Renal cortical epithelial cell (primary cell): ENCODE measurements at places on chromosomes 4 and X. TPM values are rescaled to one million over a fixed set of nuclear protein-coding genes. Genes with fewer than 3 reads are reported as not detected.

DNA sequence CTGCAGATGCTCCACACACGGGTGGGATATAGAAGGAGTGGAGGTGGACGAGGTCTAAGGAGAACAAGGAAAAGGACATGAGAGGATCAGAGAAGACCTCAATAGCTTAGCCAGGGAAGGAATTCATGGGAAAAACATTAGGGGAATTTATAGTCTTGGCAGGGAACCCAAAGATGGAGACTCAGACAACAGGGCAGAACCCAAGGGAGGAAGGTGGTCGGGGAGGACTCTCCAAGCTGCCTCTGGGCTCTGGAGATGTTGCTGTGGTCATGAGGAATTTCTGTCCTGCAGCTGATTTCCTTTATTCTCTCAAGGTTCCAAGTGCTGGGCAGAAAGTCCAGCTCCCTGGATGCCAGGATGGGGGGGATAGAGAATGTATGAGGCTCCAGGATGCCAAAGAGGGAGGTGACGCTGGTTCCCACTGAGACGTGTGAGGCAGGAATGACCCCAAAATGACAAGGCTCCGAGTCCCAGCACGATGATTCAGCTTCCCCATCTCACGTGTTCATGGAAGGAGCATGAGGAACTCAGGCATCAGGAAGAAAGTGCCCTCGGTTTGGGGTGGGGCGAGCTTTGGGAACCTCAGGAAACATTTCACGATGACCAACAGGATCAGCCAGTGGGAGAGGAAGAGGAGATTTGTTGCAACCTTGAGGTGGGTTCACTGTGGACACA is 57.0 kb upstream of the PPP2R3B start:
- DNase-seq, result no peak

The TBC1D8B gene
- total RNA-seq, result 8.3 and 17.1 TPM in 2 replicates

GRCh38 chr4:48342606-48342880 is 1.2 kb downstream of the SLAIN2 start:
- no peak for DNase-seq

The MAOA gene
- total RNA-seq, result 9.9 and 137 TPM in 2 replicates

DNA sequence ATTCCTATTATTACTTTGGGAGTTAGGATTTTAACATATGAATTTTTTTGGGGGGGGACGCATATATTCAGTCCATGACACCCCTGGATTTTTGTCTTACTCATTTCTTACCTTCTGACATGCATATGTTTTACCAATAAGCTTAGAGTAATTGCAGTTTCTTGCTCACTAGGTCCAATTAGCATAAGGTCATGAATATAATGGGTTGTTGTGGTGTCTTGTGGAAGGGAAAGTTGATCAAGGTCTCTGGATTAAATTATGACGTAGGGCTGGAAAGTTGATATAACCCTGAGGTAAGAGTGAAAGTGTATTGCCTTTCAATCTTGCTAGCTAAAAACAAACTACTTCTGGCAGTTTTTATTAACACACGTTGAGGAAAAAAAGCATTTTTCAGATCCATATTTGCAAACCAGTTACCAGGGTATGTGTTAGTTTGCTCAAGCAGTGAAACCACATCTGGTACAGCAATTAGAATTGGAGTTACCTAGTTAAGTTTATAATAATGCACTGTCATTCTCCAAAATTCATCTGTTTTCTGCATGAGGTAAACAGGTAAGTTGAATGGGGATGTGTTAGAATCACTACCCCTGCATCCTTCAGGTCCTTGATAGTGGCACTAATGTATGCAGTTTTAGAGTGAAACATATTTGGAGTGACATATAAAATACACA is 32.0 kb downstream of the STIM2 start:
- DNase-seq, result no peak

DNA sequence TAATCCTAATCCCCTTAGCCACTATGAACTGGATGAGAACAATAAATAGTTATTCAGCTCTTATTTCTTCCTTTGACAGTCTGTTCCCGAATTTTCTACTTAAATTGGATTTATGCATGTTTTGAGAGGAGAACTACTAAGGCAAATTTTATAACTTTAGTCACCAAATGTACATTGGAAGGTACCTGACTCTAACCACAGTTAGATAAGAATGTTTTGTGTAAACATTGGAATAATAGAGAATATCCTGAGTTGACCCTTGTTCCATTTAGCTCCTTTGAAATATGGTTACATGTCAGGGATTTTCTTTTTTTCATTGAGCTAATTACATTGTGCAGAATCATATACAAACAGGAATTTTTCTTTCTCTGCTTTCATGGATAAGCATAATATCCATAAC is 202.6 kb downstream of the TLL1 start:
- no peak for DNase-seq

The RGN gene
- total RNA-seq, result 1.6 and 1.7 TPM in 2 replicates

DNA sequence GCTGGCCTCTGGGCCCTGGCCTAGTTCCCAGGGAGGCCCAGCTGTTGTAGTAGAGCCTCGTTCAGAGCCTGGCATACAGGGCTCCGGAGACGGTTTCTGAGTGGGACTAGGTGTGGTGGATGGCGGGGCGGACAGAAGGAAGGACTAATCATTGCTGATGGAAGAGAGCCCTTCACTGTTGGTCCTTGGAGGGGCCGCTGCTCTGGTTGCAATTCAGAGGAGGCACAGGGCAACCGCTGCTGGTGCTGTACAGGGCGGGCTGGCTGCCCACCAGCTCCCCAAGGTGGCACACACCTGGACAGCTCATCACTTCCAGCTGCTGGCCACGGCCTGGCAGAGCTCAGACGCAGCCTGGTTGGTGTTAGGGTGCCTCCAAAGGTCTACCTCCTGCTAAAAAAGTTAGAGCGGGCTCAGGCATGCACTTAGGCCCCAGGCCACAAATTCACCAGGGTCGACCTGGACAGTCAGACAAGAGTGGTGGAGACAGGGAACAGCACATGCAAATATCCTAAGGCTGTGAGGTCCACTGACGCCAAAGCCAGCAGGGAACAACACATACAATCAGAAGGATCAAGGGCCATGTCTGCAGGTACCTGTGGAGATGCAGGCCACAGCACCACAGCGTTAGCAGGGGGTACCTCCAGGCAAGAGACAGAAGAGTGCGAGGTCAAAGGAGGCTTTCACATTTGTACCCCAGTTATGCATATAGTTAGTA is 7.5 kb upstream of the RNF4 start:
- no peak for DNase-seq

DNA sequence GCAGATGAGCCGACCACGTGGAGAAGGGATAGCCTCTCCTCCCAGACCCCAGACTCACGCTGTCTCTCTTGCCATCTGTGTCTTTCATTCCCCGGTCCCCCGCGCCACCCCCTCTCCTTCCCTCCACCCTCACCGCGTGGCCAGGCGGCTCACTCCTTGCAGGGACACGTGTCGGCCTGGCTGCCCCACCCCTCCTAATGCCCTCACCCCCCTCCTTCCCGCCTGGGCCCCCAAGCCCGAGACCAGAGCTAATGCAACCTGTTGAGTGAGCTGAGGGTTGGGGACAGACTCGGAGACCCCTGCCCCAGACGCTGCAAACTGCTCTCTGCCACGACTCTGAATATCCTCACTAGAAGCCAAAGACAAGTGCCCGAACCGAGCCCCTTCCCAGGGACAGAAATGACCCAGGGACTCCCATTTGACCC is 1.8 kb downstream of the SLC38A5 start:
- DNase-seq, result no peak

GRCh38 chr4:163473576-163473975 is at the start of gene TKTL2:
TKTL2 (minus strand) TSS chr4:163473754; CDS start chr4:163473734, 20 bp downstream.
- no peak for DNase-seq

GRCh38 chr4:112881842-112882241 is 167.6 kb upstream of the ANK2 start:
- no peak for DNase-seq

The SMPX gene
- total RNA-seq, result not detected in 2 replicates

GRCh38 chr4:36348403-36348938 is 67.1 kb downstream of the DTHD1 start:
- DNase-seq, result peak; percentile 45

The TNIP3 gene
- total RNA-seq, result 0.30 and 0.35 TPM in 2 replicates

- peak; percentile 4 for DNase-seq
These were observed 78.1 kb upstream of the PAGE3 start for GRCh38 chrX:55342533-55343501.

GRCh38 chrX:148885203-148885602 is 384.8 kb downstream of the AFF2 start:
- DNase-seq, result no peak

The NALF2 gene
- 0.69 and 0.89 TPM in 2 replicates for total RNA-seq

DNA sequence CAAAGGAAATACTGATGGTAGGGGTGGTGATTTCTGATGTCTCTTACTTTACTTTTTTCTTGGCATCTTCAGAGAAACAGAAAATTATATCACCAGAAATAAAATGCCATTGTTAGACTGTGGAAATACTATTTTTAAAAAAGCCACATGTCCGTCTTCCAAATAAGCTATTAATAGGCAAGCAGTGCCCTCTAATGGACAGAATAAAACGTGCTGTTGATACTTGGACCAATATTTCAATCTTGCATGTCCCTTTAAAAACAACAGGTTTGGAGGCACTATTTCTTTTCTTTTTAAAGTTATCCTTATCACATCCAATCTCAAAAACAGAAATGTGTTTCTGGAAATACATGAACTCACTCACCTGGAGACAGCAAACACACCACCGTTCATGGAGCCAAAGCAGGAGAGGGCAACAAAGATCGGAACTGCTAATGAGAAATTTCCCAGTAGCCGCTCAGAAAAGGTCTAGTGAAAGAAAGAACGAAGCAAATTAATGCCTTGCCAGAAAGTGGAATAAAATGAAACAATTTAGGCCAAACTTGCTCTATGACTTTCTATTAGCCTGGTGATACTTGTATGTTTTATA is 59.2 kb downstream of the SLC7A11 start:
- peak; percentile 78 for DNase-seq

DNA sequence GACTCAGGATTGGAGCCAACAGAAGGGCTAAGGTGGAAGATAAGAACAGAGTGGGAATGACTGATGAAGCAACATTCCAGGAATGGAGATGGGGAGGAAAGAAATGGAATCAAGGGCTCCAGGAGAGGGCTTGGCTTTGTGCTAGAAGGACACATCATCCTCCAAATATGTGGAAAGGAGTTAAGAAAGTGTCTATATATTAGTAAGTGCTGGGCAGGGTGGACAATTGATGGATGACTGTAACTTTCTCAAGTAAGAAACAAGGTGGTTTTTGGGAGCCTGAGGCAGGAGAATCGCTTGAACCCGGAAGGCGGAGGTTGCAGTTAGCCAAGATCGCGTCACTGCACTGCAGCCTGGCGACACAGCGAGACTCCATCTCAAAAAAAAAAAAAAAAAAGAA is 71.6 kb upstream of the NFKB1 start:
- DNase-seq, result peak; percentile 89

DNA sequence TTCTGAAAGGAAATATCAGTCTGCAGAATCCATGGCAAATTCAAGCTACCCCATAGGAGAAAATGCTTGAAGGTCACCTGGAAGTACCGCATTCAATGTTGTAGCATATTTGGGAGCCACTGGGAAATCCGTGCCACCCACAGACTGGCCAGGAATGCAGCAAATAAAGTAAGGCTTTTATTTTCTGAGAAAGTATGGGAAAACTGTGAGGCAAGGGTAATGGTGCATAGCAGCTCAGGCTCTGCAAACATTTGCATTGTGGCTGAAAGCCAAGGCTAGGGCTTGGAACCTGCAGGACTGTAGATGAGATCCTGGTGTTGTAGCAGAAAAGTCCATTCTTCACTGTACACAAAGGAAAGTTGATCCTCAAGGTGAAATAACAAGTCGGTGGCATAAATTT is 450.9 kb upstream of the NR3C2 start:
- DNase-seq, result peak; percentile 94

- no peak for DNase-seq
These were observed 1.0 kb downstream of the CHRDL1 start for GRCh38 chrX:110794601-110795000.

- peak; percentile 82 for DNase-seq
These were observed 556.3 kb downstream of the PPARGC1A start for GRCh38 chr4:23333556-23333945.

GRCh38 chr4:147847751-147848590 is 116.1 kb downstream of the ARHGAP10 start:
- DNase-seq, result no peak

GRCh38 chr4:184873054-184873453 is 47.3 kb upstream of the ACSL1 start:
- no peak for DNase-seq

DNA sequence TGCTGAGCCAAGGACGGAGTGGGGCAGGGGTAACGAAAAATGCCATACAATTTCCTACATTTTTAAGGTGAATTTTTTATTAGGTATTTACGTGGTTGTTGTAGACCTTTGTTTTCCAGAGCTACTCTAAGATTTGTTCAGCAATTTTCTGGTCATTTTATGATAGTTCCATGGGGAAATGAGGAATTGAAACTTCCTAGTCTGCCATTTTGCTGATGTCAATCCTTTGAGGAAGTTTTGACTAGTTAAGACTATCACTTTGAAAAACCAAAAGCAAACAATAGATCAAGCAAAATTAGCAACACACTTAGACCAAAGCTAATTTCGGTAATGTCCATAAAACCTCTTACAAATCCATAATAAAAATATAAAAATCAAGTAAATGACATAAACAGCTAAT is 7.0 kb upstream of the TLR3 start:
- no peak for DNase-seq

DNA sequence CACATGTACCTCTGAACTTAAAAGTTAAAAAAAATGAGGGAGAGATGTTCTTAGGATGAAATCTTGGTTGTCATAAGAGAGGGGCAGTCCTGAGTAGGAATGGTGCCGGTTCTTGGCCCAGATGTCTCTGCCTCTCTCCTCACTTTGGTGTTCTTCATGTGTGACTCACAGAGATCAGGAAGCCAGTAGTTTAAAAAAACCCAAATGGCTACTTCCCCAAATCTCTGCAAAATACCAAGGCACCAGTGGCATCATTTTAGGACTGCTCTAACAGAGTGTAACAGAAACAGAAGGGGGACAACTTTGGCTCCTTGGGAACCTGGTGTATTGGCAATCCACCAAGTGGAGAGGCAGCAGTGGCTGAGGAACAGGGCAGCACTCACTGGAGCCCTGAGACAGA is 116.8 kb downstream of the SCD5 start:
- no peak for DNase-seq

- DNase-seq, result peak; percentile 59
These were observed 27.4 kb upstream of the TMPRSS11B start for GRCh38 chr4:68272860-68273259.
